ENCODE measurements at places on chromosomes 2 and 18.

GRCh38 chr18:80249217-80250093 lies 2.1 kb upstream of the PARD6G start:
- peaks cover 10% of the 10 kb centered on the region for H3K4me1 ChIP-seq
- no peaks in the 10 kb centered on the region for H3K36me3 ChIP-seq
- H3K27ac ChIP-seq = no peak overlapping the region
- H3K4me3 ChIP-seq = no peak overlapping the region
- DNase-seq = no peak

- peaks cover 48% of the 10 kb centered on the region for H3K36me3 ChIP-seq
- peaks cover 20% of the 10 kb centered on the region for H3K4me1 ChIP-seq
- H3K4me3 ChIP-seq = no peak overlapping the region
- H3K27me3 ChIP-seq = no peaks in the 10 kb centered on the region
Observed at GRCh38 chr2:58063641-58064040, 17.0 kb downstream of the VRK2 start.

DNA sequence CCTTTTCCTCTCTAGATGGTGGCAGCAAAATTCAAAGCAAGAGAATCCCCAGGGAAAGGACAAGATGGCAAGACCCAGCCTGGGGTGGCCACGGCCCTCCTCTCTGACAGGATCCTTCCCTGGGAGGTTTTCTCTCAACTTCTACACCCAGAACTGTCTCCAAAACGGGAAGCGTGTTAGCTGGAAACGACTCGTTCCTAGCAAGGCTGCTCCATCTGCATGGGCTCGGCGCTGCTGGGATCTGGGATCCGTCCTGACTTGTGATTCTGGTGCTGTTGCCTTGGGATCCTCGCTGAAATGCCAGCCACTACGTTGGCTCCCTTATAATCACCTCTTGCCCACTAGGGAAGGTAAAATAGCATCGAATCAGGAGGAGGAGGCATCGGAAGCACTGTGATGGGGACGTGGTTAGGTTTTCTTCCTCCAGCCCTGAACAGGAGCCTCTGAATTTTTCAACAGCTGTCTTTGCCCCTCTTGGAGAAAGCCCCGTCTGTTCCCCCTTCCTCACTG lies 514.8 kb upstream of the MYT1L start:
- no peak overlapping the region for H3K27ac ChIP-seq
- no peaks in the 10 kb centered on the region for H3K4me1 ChIP-seq
- H3K36me3 ChIP-seq = no peaks in the 10 kb centered on the region
- DNase-seq = no peak
- no peaks in the 10 kb centered on the region for H3K27me3 ChIP-seq
- H3K4me3 ChIP-seq = no peak overlapping the region

DNA sequence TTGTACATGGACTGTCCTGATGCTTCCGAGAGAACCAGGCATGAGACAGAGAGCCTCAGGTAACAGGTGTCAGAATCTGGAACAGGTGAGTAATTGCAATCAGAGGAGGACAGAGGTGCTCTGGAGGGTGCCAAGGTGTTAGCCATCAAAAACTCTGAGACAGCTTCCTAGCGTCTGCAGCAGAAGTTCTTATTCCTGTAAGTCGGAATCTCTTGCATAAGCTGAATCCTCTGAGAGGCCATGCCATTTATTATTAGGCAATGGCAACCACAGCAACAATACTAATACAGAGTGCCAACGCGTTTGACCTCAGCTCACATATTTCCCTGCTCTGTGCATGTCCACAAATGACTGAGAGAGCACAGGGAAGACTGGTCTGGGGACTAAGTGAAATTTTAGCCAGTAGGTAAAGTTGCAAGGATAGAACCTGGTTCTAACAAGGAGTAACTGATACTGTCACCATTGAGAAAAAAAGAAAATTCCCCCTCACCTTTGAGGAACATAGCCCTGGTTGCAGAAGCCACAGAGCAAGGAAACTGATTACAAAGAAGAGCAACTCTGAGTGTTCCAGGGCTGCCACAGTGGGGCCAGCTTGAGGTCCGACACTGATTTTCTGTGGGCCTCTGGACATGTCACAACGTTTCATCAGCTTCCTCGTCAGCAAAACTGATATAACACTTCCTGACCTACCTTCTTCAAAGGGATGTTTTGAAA lies 55.1 kb upstream of the ACSL3 start:
- H3K27ac ChIP-seq = no peak overlapping the region
- no peaks in the 10 kb centered on the region for H3K4me1 ChIP-seq
- peaks cover 6% of the 10 kb centered on the region for H3K27me3 ChIP-seq
- H3K4me3 ChIP-seq = no peak overlapping the region
- H3K36me3 ChIP-seq = no peaks in the 10 kb centered on the region

- DNase-seq = no peak
- no peak overlapping the region for H3K4me3 ChIP-seq
- peaks cover 14% of the 10 kb centered on the region for H3K27me3 ChIP-seq
- no peak overlapping the region for H3K27ac ChIP-seq
- H3K4me1 ChIP-seq = peaks cover 2% of the 10 kb centered on the region
Observed at GRCh38 chr2:217901835-217902378, 100.9 kb downstream of the TNS1 start.

GRCh38 chr18:33444709-33445108 lies 4.2 kb upstream of the CCDC178 start:
- no peaks in the 10 kb centered on the region for H3K4me1 ChIP-seq
- no peaks in the 10 kb centered on the region for H3K36me3 ChIP-seq
- no peak overlapping the region for H3K4me3 ChIP-seq
- peaks cover 16% of the 10 kb centered on the region for H3K27me3 ChIP-seq
- no peak overlapping the region for H3K27ac ChIP-seq
- DNase-seq = no peak

- no peak overlapping the region for H3K27ac ChIP-seq
- H3K36me3 ChIP-seq = no peaks in the 10 kb centered on the region
- peaks cover 2% of the 10 kb centered on the region for H3K4me1 ChIP-seq
- no peak for DNase-seq
- H3K4me3 ChIP-seq = no peak overlapping the region
Observed at GRCh38 chr2:144774809-144775208, 254.9 kb upstream of the ZEB2 start.

- no peak overlapping the region for H3K4me3 ChIP-seq
- DNase-seq = no peak
- H3K27me3 ChIP-seq = no peaks in the 10 kb centered on the region
- H3K27ac ChIP-seq = no peak overlapping the region
- H3K4me1 ChIP-seq = no peaks in the 10 kb centered on the region
- H3K36me3 ChIP-seq = no peaks in the 10 kb centered on the region
Observed at GRCh38 chr2:40579247-40579646, 127.4 kb upstream of the SLC8A1 start.

- no peak overlapping the region for H3K27ac ChIP-seq
- H3K4me1 ChIP-seq = no peaks in the 10 kb centered on the region
- DNase-seq = no peak
- H3K36me3 ChIP-seq = no peaks in the 10 kb centered on the region
- H3K4me3 ChIP-seq = no peak overlapping the region
- H3K27me3 ChIP-seq = no peaks in the 10 kb centered on the region
Observed at GRCh38 chr2:229387866-229388265, 116.8 kb upstream of the PID1 start.

DNA sequence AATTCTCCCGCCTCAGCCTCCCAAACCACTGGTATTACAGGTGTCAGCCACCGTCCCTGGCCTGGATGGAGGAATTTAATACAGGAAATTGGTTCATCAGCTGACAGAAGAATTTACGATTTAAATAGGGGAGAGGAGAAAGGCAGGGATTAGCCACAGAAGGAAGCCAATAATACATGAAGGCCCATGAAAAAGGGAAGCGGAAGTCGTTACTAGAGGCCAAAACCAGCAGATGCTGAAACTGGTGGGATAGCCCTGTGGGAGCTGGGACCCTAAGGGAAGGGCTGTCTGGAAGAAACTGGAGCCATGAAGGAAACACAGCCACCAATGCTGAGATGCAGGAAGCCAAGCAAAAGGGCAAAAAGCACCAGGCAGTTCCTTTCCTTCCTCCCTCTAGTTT lies 163.7 kb upstream of the RMP24 start:
- peaks cover 25% of the 10 kb centered on the region for H3K4me1 ChIP-seq
- no peak for DNase-seq
- peaks cover 19% of the 10 kb centered on the region for H3K27me3 ChIP-seq
- H3K36me3 ChIP-seq = no peaks in the 10 kb centered on the region

DNA sequence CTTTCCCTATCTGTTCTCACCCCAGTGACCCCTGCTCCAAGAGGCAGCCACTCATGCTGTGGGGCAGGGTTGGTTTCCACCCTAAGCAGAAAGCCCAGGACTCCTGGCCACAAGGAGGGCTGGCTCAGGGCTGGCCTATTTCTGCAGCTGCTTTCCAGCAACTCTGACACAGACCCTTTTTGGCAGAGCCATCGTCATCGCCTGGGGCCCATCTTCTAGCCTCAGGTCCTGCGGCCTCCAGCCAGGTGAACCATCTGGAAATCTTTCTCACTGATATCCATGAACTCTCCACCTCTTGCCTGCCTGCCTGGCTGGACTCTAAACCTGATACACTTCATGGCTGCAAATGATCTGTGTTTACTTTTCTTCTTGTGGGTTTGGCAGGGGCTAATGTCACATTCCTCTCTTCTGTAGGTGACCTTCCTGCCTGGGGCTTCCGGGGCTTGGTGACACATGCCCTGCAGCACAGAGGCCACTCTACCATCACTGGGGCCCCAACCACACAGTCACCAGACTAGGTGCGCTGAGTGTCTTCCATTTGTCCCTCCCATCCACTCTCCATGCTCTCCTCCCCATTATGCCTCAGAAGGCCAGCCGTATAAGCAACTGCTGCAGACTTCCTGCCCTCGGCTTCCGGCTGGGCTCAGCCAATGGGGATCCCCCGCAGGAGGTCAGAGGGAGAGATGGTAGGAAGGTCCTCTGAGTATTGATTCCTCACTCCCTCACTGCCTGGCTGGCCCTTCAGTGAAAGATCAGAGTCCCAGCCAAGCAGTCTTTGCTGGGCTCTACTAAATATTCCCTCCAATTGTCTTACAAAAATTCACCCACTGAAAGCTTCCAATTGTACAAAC lies 9.7 kb upstream of the COPS8 start:
- H3K4me3 ChIP-seq = no peak overlapping the region
- DNase-seq = no peak
- no peaks in the 10 kb centered on the region for H3K36me3 ChIP-seq
- no peaks in the 10 kb centered on the region for H3K27me3 ChIP-seq
- no peak overlapping the region for H3K27ac ChIP-seq

DNA sequence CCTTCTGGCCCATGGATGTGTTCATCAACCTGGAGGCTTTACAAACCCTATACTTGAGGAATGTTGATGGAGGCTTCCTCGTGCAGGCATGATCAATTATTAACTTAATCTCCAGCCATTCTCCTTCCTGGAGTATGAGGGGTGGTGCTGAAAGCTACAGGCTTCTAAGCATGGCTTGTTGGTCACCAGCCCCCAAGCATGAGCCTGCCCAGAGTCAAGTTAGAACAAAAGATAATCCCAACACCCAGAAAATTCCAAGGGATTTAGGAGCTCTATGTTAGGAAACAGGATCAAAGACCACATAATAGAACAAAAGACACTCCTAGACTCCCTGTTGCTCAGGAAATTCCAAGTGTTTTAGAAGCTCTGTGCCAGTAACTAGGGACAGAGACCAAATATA lies 63.1 kb downstream of the FAM171B start:
- H3K36me3 ChIP-seq = no peaks in the 10 kb centered on the region
- H3K4me1 ChIP-seq = no peaks in the 10 kb centered on the region
- H3K4me3 ChIP-seq = no peak overlapping the region
- DNase-seq = no peak
- H3K27me3 ChIP-seq = peaks cover 3% of the 10 kb centered on the region

DNA sequence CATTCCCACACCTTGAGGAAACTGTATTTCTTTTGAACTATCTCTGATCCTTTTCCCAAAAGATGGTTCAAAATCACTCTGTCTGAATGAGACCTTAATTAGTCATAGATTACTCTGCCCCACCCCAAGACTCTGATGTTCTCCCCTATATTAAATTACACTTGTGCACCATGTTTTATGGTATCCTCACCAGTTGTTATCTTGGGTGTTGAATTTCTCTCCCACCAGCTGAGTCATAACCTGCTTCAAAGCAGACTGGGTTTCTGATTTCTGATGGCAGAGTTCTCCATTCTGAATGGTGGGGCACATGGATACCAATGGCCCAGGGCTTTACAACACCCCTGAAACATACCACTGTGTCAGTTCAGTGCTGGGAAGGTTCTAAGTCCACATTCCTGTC lies 15.0 kb downstream of the CDH20 start:
- no peak overlapping the region for H3K4me3 ChIP-seq
- peaks cover 2% of the 10 kb centered on the region for H3K27me3 ChIP-seq
- no peaks in the 10 kb centered on the region for H3K4me1 ChIP-seq
- H3K27ac ChIP-seq = no peak overlapping the region
